Iris pigment epithelial cell (primary cell): ENCODE measurements at places on chromosomes 5 and 9.

DNA sequence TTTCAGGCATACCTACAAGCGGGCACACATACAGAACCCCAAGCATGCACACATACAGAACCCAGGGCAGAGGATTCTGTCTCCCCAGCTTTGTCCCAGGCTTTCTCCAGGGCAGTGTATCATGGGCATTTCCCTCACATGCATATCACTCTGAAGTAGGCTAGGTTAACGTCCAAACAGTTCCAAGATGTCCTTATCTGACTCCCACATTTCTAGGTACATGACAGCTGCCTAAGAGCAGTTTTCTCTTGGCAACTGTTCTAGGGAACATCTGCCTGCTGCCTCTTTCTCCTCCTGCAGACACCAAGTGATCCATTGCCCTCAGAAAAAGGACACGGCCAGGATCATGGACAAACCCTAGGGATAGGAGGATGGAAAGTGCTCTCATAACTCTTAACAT is 84.9 kb upstream of the NR3C1 start:
- no peak for DNase-seq

- DNase-seq: no peak
Measured at GRCh38 chr9:135698767-135699166, 514 bp downstream of the SOHLH1 start.

GRCh38 chr5:73104326-73104725 is 16.0 kb upstream of the TMEM171 start:
- no peak for DNase-seq

- DNase-seq: no peak
Measured at GRCh38 chr9:123174887-123175518, 93.4 kb downstream of the STRBP start.

DNA sequence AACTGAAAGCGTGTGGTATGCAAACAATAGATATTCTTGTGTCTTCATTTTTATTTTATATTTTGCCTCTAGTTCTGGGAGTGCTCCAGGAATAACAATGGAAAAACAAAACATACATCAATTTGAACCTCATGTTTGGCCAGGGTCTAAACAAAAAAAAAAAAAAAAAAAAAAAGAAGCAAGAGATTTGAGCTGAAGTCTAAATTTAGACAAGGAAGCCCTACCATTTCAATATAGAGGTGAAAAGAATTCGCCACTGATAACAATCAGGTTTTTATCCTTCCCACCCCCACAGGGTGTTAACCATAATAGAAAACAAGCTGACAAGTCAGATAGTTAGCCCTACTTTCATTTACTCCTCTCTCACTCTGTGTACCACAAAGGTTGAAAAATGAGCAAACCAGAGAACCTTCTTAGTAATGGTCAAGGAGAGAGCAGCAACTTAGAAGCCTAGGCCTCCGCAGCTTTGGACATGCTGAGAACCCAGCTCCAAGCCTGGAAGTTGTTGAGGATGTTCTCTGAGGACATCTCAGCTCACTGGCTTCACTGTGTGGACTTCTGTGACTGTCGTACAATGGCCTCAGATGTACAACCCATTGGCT is 118.2 kb upstream of the HMHB1 start:
- DNase-seq: no peak

GRCh38 chr5:108830705-108831276 is 83.1 kb downstream of the FER start:
- no peak for DNase-seq

DNA sequence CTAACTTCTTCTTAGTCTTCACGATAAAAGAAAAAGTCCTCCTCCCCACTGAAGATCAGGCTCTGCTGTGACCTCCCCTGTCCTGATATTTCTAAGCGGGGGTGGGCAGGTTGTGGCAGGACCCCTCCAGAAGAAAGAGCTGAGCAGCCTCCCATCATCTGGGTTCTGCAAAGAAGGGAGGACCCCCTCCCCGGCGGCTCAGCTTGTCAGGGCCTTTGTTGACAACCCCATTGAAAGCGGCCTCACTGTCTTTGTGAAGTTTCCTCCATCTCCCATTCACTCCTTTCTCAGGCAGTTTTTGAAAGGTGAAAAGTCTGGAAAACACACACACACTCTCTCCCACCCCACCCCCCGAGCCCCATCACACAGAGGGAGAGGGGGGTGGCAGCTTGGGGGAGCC is 26.2 kb upstream of the BARHL1 start:
- no peak for DNase-seq

GRCh38 chr5:154486427-154486866 is 8.4 kb upstream of the HAND1 start:
- no peak for DNase-seq
